Progenitor cell of endocrine pancreas (in vitro differentiated cells): ENCODE measurements at places on chromosomes 3 and 15.

GRCh38 chr15:52567871-52568600, 794 bp downstream of the ARPP19 start:
- DNase-seq: peak; percentile 21

DNA sequence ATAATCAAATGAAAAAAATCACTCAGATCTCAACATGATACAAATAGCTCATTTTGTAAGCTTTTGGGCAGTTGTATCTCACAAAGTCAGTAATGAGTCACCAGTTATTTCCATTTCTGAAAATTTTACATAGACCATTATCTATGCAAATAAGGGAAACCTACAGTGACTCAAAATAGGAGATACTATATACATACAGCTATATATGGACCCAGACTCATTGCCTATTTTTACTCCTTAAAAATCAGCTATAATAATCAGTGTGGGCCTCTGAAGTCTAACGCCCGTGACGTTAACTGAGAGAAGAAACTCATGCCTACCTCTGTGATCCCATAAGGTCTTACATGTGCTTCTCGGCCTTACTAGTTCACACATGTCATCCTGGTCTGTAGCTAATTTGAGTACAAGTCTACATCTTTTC, 31.6 kb downstream of the LRIG1 start:
- DNase-seq: no peak

DNA sequence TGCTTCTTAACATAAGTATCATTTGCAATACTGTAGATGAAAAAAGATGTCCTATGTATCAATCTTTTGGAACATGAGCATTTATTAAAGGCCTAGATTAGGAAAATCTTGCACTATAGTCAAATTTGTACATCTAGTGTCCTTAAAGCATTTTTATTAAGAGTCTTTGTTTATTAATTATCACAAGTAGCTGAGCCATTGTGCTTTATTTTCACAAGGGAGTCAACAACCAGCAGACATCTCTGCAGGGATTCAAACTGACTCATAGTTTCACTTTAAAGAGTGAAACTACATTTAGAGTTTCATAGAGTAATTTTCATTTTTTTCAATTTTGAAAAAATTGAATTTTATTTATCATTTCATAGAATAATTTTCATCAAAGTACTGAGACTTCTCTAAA, 94.5 kb upstream of the EIF1B start:
- DNase-seq: no peak

GRCh38 chr15:74367296-74367854, at the start of gene CYP11A1:
CYP11A1 (minus strand) TSS chr15:74367646; CDS start chr15:74367585, 61 bp downstream.
- DNase-seq: no peak

GRCh38 chr15:40366457-40367370, 8.7 kb downstream of the DISP2 start:
- no peak for DNase-seq

GRCh38 chr3:195612075-195612800, 28.5 kb upstream of the APOD start:
- no peak for DNase-seq

GRCh38 chr3:102143536-102143935, 291.3 kb upstream of the ZPLD1 start:
- DNase-seq: no peak

DNA sequence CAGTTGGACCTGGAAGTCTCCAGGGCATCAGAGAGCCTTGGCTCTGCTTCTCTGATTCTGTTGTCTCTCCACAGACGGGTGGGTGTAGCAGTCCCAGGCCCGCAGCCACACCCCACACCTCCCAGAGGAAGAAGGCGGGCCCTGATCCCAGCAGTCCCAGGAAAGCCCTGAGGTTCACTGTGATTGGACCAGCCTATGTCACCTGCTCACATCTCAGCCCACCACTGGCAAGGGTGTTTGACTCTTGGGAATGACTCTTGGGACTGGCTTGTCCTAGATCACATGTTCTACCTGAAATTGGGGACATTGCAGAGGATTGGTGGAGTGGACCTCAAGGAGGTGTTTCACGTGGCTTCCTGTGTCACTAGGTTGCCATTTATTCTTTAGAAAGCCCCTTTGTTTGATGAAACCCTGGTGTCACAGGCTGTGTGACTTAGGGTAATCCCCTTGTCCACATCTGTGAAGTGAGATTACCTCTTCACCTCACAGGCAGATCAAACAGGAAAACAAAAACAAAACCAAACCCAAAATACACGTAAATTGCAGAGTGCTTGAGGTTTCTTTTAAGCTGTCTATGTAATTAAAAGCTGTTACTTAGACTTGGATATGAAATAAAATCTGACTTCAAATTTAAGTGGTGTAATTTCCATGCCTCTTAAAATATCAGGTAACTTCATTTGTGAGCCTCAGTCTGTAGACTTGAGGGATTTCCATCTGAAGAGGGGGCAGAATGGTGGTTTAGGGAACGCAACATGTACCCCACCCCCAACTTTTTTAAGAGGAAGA, 26.7 kb downstream of the FLNB start:
- DNase-seq: no peak
